CD4-positive, alpha-beta T cell treated with Interferon gamma for 1 hour (primary cell): ENCODE measurements at places on chromosomes 1 and 21.

- DNase-seq = no peak
These were observed 226.7 kb downstream of the KCNT2 start for GRCh38 chr1:196381544-196381943.

- DNase-seq = no peak
These were observed 226.5 kb downstream of the HMCN1 start for GRCh38 chr1:185960422-185961321.

- no peak for DNase-seq
These were observed 63.9 kb downstream of the CHIA start for GRCh38 chr1:111354584-111354983.

DNA sequence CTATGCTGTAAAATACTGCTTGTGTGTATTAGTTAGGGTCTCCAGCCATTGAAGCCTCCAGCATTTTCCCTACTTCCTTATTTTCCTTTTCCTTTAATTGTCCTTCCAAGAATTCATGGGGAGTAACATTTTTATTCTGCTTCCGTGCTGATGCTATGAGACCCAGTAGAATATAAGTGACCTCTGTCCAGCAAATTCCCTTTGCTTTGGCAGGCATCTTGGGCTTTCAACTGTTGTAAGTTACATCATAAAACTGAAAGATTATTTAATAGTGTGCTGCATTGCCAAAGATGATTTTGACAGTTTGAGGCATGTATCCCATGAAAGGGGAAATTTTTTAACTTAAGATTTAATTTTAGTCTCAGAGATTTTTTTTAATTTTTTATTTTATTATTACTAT, 48.1 kb upstream of the B3GALT2 start:
- DNase-seq = no peak

DNA sequence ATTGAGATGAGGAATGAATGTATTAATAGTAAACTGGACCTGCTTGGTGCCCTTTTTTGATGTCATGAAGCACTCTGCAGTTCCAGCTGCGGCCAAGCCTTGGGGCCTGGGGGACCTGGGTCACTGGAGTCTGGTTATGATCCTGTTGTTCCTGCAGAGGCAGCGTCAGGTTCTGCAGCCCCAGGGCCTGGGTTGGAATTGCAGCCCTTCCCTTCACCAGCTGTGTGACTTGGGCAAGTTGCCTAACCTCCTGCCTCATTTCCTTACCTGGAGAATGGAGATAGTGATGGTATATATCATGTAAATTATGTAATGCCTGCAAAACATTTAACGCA, 9.1 kb upstream of the ATP5PO start:
- DNase-seq = no peak

DNA sequence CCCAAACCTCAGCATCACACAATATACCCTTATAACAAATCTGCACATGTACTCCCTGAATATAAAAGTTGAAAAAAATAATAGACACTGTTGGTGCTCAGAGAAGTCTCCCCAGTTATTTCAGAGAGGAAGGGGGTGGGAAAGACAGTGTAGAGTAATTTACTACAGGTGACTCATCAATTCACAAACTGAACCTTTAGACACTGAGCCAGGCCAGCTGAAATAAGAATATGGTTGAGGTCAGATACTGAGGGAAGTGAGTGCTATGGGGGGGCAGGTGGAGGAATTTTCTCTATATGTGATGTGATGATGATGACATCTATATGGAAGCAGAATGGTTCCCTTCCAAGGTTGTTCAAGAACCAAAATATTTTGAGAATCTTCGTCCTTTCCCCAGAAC, 50.1 kb downstream of the MRPL39 start:
- DNase-seq = no peak

- no peak for DNase-seq
These were observed 63.2 kb downstream of the ITPKB start for GRCh38 chr1:226675715-226676357.

DNA sequence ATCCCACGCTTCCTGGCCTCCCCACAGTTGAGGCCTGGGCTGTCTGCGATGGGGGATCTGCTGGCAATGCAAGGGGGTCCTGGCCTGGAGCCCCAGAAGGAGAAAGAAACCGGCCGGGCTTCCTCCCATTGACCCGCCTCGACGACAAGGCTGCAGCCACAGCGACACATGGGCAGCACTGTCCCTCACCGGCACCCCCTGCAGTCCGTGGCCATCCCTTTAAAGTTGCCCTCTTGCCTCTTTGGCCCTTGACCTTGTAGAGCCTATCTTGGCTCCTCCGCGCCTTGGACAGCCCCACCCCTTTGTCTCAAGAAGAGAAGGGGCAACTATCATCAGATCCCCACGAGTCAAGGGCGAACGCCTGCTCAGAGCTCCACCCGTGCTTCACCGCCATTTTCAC, 106.0 kb downstream of the CASZ1 start:
- no peak for DNase-seq

GRCh38 chr1:42171679-42172266, 7.2 kb upstream of the GUCA2A start:
- DNase-seq = no peak

GRCh38 chr1:63794354-63794753, 20.5 kb downstream of the ROR1 start:
- no peak for DNase-seq

DNA sequence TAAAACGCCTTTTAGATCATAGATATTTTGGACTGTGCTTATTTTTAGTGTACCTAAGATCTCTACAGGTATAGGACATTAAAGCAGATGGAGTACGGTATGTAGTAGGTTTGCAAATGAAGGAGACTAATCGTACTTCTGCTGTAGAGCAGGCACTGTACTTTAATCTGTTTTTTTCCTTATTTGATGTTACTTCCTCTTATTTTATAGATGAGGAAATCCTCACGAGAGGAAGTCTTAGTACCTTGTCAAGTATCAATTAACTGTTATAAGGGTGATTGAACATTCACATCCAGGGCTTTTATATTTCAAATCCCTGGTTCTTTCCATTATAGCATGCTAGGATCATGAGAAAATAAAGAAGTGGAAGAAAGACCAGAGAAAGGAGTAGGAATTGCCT, 41.1 kb downstream of the CACHD1 start:
- no peak for DNase-seq

GRCh38 chr1:3614755-3615742, 3.7 kb upstream of the MEGF6 start:
- no peak for DNase-seq

- no peak for DNase-seq
These were observed 28.1 kb downstream of the TTLL7 start for GRCh38 chr1:83970802-83971201.

DNA sequence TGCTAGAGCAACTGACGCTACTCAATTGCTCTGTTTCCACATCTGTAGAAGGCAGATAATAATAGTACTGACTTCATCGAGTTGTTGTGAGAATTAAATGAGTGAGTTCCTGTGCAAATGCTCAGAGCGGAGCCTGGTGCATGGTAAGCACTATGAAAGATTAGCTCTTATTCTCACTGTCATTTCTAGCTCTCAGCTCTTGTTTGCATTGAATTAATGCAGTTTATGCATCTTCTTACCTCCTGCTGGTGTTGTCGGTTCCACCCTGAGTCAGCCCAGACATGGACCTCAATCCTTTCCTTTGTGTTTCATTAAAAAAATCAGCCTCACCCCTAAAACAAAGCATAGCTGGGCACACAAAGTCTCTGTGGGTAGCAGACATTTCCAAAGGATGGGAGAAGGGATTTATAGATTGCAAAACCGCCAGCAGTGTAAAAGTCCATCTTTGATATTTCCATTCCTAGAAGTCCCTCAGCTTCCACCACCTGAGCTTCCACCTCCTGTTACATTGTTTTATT, 254.4 kb upstream of the CSF3R start:
- no peak for DNase-seq

- DNase-seq = no peak
These were observed at the start of gene SH3BGR for GRCh38 chr21:39451332-39452206. Gene SH3BGR, plus strand, starts transcription at chr21:39451970. Its CDS starts 127 bp downstream, at chr21:39452097.

DNA sequence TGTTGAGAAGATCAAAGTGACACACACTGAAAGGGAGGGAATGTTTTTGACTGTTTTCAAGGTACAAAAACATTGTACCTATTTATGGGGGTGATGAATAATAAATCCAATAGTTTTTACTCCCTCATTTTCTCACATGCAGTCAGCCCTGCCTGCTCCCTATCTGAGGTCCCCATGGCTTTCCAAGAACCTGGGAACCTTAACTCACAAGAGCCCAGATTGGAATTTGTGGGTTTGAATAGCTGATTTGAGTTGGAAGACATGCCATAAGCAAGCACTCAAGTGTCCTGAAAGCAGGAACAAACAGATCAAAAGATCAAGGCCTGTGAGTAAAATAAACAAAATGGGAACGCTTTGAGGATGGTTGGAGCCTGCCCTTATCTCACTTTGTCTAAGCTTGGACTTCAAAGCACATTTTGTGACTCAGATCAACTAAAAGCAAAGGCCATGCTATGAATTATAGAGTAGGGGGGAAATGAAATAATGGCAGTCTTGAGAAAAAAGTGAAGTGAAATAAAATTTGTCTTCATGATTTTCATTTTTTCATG, 136.6 kb downstream of the LYPLAL1 start:
- DNase-seq = no peak

GRCh38 chr1:26305667-26306289, 658 bp downstream of the UBXN11 start:
- no peak for DNase-seq
